AG20443 (cell line): ENCODE measurements at places on chromosomes 16 and 17.

DNA sequence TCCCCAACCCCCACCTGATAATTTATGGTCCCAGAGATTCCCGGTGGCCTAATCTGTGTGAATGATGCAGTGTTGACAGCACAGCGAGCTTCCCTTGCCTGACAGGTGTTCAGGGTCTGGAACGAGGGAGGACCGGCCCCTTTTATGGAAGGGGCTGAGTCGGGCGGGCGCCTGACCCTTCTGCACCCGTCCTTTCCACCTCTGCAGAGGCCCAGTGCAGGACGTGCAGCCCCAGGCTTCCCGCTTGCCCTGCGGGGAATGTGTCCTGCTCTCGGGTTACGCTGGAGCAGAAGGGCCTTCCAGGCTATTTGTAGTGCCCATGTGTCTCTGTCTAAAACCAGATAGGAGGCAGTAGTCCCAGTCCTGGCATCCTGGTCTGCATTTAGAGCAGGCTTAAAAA lies 16.2 kb downstream of the SMTNL2 start:
- no peak for DNase-seq

- DNase-seq, result no peak
These were observed 11.4 kb upstream of the CCL1 start for GRCh38 chr17:34374457-34374856.

- DNase-seq, result no peak
These were observed 234.7 kb upstream of the MAF start for GRCh38 chr16:79835194-79835593.

- DNase-seq, result peak; percentile 30
These were observed 1.3 kb downstream of the AKAP1 start for GRCh38 chr17:57086069-57086930.

DNA sequence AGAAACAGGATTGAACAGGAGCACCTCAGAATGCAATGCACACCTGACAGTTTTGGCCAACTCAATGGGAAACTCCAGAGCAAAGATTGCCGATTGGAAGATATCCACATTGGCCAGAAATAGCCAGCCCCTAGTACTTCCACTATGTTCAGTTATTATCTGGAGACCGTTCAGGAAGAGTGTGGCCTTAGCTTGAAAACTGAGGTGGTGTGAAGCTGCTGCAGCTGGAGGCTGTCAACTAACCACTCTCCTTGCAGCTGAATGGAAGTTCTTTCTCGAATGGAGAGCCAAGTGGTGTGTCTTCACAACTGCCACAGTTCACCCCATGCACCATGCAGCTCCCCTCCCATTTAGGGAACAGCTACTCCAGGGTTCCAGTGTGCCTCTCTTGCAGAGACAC lies 61.9 kb upstream of the DHX40 start:
- no peak for DNase-seq

GRCh38 chr17:19269106-19269505 lies 31.9 kb downstream of the EPN2 start:
- DNase-seq, result no peak

GRCh38 chr17:13989138-13989537 lies 80.2 kb upstream of the COX10 start:
- DNase-seq, result no peak

DNA sequence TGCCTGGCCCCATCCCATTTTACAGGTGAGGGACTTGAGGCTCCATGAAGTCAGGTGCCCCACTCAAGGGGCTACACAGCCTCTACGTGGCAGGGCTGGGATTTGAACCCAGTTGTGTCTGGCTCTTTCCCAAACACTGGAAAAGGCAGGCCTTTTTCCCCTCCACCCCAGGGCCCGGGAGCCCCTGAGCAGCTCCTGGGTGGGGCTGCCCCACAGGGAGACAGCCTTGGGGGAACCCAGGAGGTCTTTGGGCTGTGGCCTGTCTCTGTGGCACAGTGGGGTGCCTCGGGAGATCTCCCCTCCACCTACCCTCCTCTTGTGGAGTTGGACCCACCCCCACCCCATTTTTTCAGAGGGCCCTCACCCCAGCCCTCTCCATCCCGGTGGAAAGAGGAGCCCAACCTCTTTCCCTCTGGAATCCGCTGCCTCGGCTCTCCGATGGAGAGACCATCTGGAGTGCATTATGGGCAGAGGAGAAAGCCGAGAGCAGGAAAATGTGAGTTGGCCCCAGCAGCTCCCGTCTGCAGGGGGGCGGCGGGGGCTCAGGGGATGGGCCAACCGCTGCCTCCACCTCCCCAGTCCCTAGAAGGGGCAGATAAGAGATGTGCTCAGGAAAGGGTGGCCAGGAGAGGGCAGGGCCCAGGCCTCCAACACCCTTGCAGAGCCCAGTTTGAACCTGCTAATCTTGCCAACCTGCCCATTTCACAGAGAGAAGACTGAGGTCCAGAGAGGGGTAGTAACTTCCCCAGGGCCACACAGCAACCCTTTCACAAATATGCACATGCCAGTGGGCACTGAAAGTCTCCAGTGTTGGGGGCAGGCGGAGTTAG lies 15.4 kb upstream of the TMEM92 start:
- DNase-seq, result peak; percentile 94

- DNase-seq, result no peak
These were observed 9.2 kb downstream of the CCL17 start for GRCh38 chr16:57413733-57414132.

DNA sequence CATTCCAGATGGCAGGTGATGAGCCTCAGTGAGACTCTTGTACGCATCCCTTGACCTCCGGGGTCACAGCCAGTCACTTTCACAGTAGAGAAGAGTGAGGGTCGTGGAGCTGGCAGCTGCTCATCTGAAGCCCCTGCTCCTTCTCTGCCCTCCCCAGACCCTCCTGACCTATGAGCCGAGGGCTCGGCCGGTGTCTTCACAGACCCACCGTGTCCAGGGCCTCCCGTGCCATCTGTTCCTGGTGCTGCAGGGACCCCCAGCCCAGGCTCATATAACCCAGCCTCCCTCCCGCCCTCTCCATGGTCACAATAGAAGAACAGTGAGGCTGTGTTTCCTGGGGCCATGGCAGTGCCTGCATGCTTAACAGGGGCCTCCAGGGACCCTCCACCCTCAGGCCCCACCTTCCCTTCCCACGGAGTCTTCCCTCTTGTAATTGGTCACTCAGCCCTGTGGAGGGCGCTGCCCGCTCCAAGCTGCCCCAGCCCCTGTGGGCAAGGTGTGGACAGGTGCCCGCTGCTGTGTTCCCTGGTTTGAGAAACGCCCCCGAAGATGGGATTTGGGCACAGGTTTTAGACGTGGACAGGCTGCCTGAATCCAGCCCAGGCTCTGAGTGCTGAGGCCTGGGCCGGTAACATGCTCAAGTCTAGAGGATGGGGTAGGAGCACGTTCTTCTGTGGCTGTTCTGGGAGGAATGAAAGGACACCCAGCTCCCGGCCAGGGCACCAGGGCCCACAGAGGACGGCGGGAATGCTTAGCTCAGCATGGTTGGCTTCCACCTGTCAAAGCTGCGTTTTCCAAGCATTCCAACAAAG lies 38.7 kb downstream of the ACSF3 start:
- no peak for DNase-seq

- DNase-seq, result no peak
These were observed 3.3 kb upstream of the SBK1 start for GRCh38 chr16:28289048-28289447.

- no peak for DNase-seq
These were observed 142.8 kb downstream of the PRKCA start for GRCh38 chr17:66445229-66445628.

DNA sequence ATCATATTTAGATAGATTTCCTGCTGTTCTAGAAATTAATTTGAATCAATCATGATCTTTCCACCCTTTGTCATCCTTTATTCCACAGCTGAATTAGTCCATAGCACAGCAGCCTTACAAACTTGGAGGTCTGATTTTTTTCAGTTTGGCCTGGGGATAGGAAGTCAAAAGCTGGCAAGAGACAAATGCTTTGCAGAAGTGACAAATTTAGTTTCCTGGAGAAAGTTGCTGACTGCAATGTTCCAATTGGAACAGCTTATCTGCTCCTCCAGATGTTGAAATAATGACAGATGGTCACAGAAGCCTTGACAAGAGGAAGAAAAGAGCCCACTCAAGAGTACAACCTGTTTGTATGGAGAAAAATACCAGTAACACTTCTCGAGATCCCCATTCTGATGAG lies 1276.1 kb upstream of the CDH8 start:
- DNase-seq, result no peak

DNA sequence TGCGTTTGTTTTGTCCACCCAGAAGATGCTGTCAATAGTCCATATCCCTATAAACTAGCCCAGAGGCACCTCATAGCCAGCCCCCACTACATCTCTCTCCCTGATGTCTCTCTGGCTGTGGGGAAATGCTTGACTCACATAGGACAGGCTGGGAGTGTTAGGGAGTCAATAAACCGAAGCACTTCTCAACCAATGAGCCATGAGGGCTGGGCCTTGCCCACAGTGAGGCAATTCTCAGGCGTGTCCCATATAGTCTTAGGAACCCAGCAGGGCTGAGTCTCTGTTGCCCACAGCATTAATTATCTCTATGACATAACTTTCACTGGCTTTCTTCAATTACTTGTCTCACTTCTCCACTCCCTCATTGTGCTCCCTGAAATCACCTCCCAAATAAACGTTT lies 387.3 kb upstream of the CDH11 start:
- DNase-seq, result peak; percentile 39
